ENCODE measurements at places on chromosomes 13 and 19. TPM values are rescaled to one million over a fixed set of nuclear protein-coding genes. Genes with fewer than 3 reads are reported as not detected.

FARP1 gene
- polyA plus RNA-seq = 30.8 TPM

DNA sequence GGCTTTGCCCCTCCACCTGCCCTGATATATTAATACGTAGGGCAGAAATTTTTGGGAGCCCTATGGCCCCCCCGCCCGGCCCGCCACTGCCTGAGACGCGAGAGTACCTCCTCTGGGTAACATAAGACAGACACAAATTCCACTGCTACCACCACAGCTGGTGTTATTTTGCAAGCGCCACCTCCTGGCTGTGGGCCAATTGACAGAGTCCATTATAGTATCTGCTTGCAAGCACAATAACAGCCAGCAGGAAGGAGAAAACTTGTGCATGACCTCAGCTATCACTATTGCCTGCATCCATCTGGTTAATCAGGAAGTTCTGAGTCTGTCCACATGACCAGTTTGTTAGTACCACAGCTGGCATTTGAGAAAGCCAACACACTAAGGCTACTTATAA lies 25.3 kb upstream of the OR10H2 start:
- DNase-seq = peak; percentile 36
- H3K36me3 ChIP-seq = no peaks in the 10 kb centered on the region
- no peaks in the 10 kb centered on the region for H3K4me1 ChIP-seq
- no peak overlapping the region for H3K4me3 ChIP-seq

RNF17 gene
- polyA plus RNA-seq = not detected

DNA sequence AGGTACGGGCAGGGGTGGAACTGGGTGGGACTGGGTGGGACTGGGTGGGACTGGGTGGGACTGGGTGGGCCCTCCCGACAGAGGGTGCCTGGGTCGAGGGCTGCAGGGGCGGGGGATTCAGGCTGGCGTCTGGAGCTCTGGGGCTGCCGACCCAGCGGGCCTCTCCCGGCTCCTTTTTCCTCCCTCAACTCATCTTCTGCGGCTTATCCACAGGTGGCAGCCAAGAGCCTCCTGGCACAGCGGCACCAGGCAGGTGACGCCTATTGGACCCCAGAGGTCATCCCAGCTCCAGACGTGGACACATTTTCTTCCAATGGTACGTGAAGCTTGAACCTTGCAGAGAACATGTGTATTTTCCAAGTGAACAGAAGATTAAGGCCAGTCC lies 533 bp downstream of the ZNF544 start:
- no peak overlapping the region for H3K27ac ChIP-seq
- H3K27me3 ChIP-seq = no peaks in the 10 kb centered on the region
- no peaks in the 10 kb centered on the region for H3K4me1 ChIP-seq
- DNase-seq = no peak
- peaks cover 18% of the 10 kb centered on the region for H3K36me3 ChIP-seq
- H3K4me3 ChIP-seq = peak overlapping the region; percentile 69

DNA sequence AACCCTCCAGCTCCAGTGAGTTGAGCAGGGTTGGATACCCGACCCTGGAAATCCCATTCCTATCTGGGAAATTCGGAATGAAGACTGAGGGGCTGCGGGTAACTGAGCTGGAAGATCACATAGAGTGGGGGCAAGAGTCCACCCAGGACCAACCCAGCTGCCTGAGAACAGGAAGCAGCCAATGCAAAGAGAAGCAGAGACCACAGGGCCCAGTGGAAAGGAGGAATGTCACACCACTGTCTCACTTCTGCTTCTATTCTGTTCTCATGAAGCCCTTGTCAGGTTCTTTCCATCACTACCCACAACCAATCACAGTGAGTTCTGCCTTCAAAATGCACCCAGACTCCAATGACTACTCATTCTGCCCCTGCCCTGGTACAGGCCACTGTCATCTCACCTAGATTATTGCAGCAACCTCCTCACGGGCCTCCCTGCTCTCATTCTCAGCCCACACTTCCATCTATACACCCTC lies 15.3 kb downstream of the DYRK1B start:
- H3K27ac ChIP-seq = no peak overlapping the region
- H3K4me3 ChIP-seq = no peak overlapping the region
- DNase-seq = no peak

ZNF667 gene
- 2.0 TPM for polyA plus RNA-seq

C13orf42 gene
- polyA plus RNA-seq = not detected

Measured in pancreas (tissue), 10 donors.